ENCODE measurements at places on chromosomes 3 and 15. TPM values are rescaled to one million over a fixed set of nuclear protein-coding genes. Genes with fewer than 3 reads are reported as not detected.

GRAMD2A gene
- total RNA-seq: not detected

ZDHHC19 gene
- total RNA-seq: not detected

DNA sequence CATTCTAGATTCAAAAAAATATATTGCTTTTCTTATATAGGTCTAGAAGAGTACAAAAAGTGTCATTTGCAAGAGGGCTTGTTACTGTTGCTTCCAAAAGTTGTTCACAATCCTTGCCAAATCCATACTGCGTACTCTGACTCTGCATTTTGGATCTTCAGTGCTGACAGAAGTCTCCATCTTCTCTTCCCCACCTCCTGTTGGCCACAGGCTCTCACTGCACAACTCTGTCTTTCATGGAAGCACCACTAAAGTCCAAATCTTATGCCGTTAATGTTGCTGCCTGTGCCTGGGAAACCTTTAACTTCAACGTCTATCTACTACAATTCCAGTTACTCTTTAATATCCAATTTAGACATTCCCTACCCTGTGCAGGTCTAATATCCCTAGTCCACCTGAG is 419.9 kb downstream of the NR2F2 start:
- H3K4me1 ChIP-seq: no peaks in the 10 kb centered on the region
- no peaks in the 10 kb centered on the region for H3K27me3 ChIP-seq
- H3K4me3 ChIP-seq: no peak overlapping the region
- DNase-seq: no peak
- H3K36me3 ChIP-seq: no peaks in the 10 kb centered on the region
- H3K27ac ChIP-seq: no peak overlapping the region

GRCh38 chr3:65277798-65278197 is 590.0 kb upstream of the ADAMTS9 start:
- no peak for DNase-seq
- no peaks in the 10 kb centered on the region for H3K4me1 ChIP-seq
- H3K4me3 ChIP-seq: no peak overlapping the region
- H3K27ac ChIP-seq: no peak overlapping the region
- H3K27me3 ChIP-seq: no peaks in the 10 kb centered on the region

GRCh38 chr3:73508330-73508954 is 116.3 kb downstream of the PDZRN3 start:
- H3K36me3 ChIP-seq: no peaks in the 10 kb centered on the region
- peaks cover 8% of the 10 kb centered on the region for H3K4me1 ChIP-seq
- DNase-seq: peak; percentile 87
- no peak overlapping the region for H3K4me3 ChIP-seq
- H3K27ac ChIP-seq: no peak overlapping the region

DNA sequence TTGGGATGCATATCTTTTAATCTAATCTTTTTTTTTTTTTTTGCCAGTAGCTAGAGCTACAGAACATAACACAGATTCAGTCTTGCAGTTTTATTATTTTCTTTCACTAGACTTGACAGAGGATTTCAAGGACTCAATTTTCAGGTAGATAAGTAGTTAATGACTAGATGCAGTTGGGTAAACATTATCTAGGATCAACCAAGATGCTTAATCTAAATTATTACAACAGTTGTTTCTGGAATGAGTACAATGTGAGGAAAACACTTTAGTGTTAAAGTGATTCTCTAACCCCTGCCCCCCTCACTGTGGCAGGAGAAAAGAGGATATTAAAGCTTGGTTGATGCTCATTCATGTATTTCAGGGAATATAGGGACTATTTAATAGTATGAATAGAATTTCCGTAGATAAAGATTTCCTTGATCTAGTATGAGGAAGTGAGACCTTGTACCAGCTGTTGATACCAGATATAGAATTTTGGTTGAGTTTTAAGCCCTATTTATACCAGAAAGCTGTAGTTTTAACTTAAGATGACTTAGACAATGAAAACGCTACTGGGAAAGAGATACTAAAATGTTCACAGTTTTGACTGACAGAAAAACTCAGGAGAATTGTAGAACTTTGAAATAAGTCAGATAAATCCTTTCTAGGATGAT is 389.0 kb upstream of the C2CD4B start:
- no peak for DNase-seq

- no peaks in the 10 kb centered on the region for H3K27me3 ChIP-seq
- no peak overlapping the region for H3K27ac ChIP-seq
Measured at GRCh38 chr3:40387895-40388254, 891 bp downstream of the ENTPD3 start.

- H3K36me3 ChIP-seq: no peaks in the 10 kb centered on the region
- H3K4me3 ChIP-seq: peak overlapping the region; percentile 56
- H3K27ac ChIP-seq: peak overlapping the region; percentile 100
- peaks cover 61% of the 10 kb centered on the region for H3K4me1 ChIP-seq
- DNase-seq: peak; percentile 94
Measured at GRCh38 chr3:67048067-67048714, 50.1 kb downstream of the KBTBD8 start.

- no peak overlapping the region for H3K27ac ChIP-seq
- no peak overlapping the region for H3K4me3 ChIP-seq
- peak; percentile 43 for DNase-seq
- peaks cover 47% of the 10 kb centered on the region for H3K4me1 ChIP-seq
Measured at GRCh38 chr3:185927501-185928200, 10.2 kb downstream of the TRA2B start.

DNA sequence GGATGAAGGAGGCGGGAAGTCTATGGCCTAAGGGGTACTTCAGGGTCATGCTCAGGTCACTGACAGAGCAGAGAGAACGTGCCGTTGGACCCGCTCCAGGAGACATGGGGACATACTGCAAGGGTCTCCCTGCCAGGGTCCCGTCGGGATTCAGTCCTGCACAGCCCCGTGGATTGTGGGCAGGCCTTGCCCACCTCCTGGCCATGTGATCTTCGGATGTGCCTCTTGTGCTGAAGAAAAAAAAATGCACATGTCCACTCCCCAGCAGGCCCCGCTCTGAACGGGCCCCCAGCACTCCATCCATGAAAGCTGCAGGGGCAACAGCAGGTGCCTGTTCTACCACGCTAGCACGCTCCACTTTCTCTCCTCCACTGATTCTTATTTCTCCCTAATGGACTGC is 22.9 kb downstream of the ST8SIA2 start:
- no peak overlapping the region for H3K4me3 ChIP-seq
- no peak overlapping the region for H3K27ac ChIP-seq
- peaks cover 8% of the 10 kb centered on the region for H3K4me1 ChIP-seq
- no peak for DNase-seq
- no peaks in the 10 kb centered on the region for H3K27me3 ChIP-seq
- H3K36me3 ChIP-seq: no peaks in the 10 kb centered on the region

GRCh38 chr3:126573492-126574117 is 14.9 kb upstream of the C3orf22 start:
- H3K27ac ChIP-seq: no peak overlapping the region
- no peaks in the 10 kb centered on the region for H3K4me1 ChIP-seq
- H3K36me3 ChIP-seq: no peaks in the 10 kb centered on the region
- no peak for DNase-seq

DNA sequence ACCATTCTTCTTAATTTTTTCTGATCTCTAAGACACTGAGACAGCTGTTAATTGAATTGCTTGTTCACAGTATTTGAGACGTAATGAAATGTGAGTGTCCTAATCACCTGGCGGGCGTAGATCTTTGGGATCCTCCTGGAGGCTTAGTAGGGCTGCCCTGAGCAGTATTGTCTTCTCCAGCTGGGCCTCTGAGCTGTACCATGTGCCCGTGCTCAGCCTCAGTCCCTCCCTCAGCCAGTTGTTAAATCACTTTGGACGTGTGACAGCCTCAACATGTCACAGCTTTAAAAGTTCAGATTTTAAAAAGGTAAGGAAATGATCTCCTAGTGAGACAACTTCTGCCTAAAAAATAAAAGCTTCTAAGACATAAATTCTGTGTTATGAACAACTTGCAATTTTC is 35.5 kb downstream of the IGF1R start:
- no peaks in the 10 kb centered on the region for H3K27me3 ChIP-seq
- H3K4me1 ChIP-seq: no peaks in the 10 kb centered on the region
- H3K27ac ChIP-seq: no peak overlapping the region
- no peaks in the 10 kb centered on the region for H3K36me3 ChIP-seq

- H3K27ac ChIP-seq: peak overlapping the region; percentile 61
- peak overlapping the region; percentile 82 for H3K4me3 ChIP-seq
- peaks cover 18% of the 10 kb centered on the region for H3K4me1 ChIP-seq
- no peaks in the 10 kb centered on the region for H3K27me3 ChIP-seq
- DNase-seq: no peak
Measured at GRCh38 chr15:40038275-40038637, 725 bp downstream of the SRP14 start.

GRCh38 chr15:73328981-73329380 is 39.8 kb downstream of the HCN4 start:
- no peak overlapping the region for H3K4me3 ChIP-seq
- H3K4me1 ChIP-seq: no peaks in the 10 kb centered on the region
- no peak overlapping the region for H3K27ac ChIP-seq
- no peaks in the 10 kb centered on the region for H3K27me3 ChIP-seq

GRCh38 chr3:46934498-46935167 is 41.9 kb downstream of the CCDC12 start:
- peaks cover 100% of the 10 kb centered on the region for H3K4me1 ChIP-seq
- H3K36me3 ChIP-seq: peaks cover 16% of the 10 kb centered on the region
- H3K27ac ChIP-seq: peak overlapping the region; percentile 99
- H3K4me3 ChIP-seq: peak overlapping the region; percentile 13

GRCh38 chr3:119733812-119734211 is 31.0 kb downstream of the CFAP91 start:
- H3K27me3 ChIP-seq: no peaks in the 10 kb centered on the region
- no peak overlapping the region for H3K27ac ChIP-seq
- no peak for DNase-seq
- peaks cover 4% of the 10 kb centered on the region for H3K4me1 ChIP-seq

DNA sequence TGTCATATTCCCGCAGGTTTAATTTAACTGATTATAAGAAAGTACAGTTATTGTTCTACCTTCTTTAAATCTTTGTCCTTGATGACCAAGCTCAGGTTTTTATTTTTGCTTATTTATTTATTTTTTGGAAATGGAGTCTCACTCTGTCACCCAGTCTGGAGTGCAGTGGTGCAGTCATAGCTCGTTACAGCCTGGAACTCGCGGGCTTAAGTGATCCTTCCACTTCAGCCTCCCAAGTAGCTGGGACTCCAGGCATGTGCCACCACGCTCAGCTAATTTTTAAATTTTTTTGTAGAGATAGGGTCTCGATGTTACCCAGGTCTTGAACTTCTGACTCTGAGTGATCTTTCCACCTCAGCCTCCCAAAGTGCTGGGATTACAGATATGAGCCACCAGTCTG is 8.9 kb downstream of the USP3 start:
- H3K27ac ChIP-seq: no peak overlapping the region
- H3K4me3 ChIP-seq: no peak overlapping the region
- no peaks in the 10 kb centered on the region for H3K27me3 ChIP-seq
- H3K4me1 ChIP-seq: peaks cover 11% of the 10 kb centered on the region
- no peaks in the 10 kb centered on the region for H3K36me3 ChIP-seq

DNA sequence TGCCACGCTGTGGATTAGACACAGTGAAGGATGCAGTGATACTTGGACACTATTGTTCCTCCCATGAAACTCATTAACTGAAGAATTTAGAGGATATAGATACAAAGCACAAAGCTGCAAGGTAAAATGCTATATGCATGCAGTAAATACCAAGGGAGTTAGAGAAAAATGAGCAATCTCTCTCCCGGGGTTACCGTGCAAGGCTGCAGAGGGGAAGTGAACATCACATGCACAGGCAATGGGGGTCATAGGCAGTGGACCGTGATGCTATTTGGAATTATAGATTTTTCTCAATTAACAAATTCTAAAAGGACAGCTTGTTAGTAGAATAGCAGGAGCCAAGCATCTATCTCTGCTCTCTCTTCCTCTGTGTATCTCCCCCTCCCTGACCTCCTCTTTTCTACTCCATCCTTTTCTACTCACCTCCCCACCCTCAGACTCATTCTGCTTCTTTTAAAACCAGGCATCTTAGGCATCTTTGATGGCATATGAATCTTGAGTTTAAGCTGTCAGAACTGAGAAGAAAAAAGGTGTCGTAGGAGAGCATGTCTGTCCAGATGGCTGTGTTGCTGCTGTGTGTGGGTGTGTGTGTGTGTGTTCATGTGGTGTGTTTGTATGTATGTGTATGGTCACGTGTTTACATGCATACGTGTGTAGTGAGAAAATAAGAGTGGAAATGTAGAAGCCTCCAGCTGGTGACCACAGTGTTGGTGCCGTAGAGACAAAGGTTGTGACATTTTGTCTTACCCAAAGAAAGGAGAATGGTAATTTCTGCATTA is 339.0 kb downstream of the EPHB1 start:
- peak; percentile 85 for DNase-seq
- H3K4me3 ChIP-seq: peak overlapping the region; percentile 44
- H3K36me3 ChIP-seq: no peaks in the 10 kb centered on the region

GRCh38 chr3:192273697-192274010 is 453.7 kb downstream of the FGF12 start:
- H3K4me1 ChIP-seq: no peaks in the 10 kb centered on the region
- no peak overlapping the region for H3K4me3 ChIP-seq
- DNase-seq: no peak

- no peaks in the 10 kb centered on the region for H3K4me1 ChIP-seq
- H3K27ac ChIP-seq: no peak overlapping the region
- no peak overlapping the region for H3K4me3 ChIP-seq
- DNase-seq: no peak
- no peaks in the 10 kb centered on the region for H3K36me3 ChIP-seq
Measured at GRCh38 chr3:31277582-31277981, 255.1 kb upstream of the STT3B start.

- peak; percentile 91 for DNase-seq
- H3K4me1 ChIP-seq: peaks cover 13% of the 10 kb centered on the region
- H3K4me3 ChIP-seq: no peak overlapping the region
- H3K27me3 ChIP-seq: no peaks in the 10 kb centered on the region
- H3K27ac ChIP-seq: no peak overlapping the region
Measured at GRCh38 chr15:74950078-74950908, 6.3 kb downstream of the RPP25 start.

DNA sequence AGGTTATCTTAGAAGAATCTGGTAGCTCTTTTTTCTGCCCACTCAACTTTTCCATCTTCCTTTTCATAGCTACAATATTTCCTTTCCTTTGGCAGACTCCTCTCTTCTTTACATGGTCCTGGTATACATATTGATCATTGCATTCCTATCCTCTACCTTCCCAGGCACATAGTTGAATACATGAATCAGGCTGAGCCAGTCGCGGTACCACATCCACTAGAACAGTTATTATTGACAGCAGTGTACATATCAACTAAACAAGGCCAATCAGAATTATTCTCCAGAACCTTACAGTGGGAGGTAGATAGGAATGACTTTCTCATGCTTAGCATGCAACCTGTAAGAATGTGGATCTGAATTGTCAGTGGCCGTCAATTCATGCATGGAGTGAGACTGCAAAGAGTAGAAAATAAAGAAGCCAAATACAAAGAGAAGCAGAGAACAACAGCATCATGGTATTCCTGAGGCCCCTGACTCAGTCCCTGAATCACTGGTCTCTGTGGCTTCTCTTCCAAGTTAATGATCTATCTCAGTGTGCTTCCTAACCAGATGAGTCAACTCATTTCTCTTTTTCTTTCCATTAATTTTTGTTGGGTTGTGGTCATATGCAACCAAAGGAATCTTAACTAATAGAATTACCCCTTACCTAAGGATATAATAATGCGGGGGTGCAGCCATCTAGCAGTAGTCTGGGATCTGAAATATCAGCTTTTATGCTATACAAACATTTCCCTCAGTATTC is 60.9 kb upstream of the DCBLD2 start:
- no peak overlapping the region for H3K27ac ChIP-seq
- DNase-seq: no peak
- no peak overlapping the region for H3K4me3 ChIP-seq
- no peaks in the 10 kb centered on the region for H3K27me3 ChIP-seq
- H3K36me3 ChIP-seq: no peaks in the 10 kb centered on the region
- H3K4me1 ChIP-seq: peaks cover 6% of the 10 kb centered on the region
